NCI-H460 (cell line): ENCODE measurements at places on chromosomes 16 and 17.
A peak's percentile ranks its signal among the peaks of the same experiment; 100 is the strongest.

GRCh38 chr17:30332057-30332542 lies 1.8 kb downstream of the TMIGD1 start:
- no peak for DNase-seq

DNA sequence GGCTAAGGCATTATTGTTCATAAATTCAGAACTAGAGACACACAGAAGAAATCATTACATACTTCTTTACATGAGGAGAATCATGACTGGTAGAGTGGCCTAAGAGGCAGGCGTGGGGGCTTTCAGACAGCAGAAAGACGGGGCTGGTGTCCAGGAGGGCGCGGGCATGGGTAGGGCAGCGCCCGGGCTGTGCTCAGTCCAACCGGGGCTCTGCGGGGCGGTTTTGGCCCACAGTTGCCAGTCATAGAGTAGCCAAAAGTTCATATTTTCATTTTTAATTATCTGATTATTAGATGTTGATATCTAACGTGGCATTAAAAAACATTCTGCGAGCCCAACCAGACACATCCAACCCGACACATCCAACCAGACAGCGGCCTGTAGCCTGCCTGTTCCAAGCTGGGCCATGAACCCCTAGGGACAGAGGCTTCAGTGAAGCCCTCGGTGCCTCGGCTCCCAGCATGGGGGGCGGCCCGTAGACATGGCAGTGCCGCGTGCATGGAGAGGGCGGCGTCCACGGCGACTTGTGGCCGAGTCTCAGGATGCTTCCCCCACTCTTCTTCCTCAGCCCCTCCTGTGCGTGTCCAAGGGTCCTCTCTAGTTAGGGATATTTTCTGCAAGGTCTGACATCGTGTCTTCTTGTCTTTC lies 162.4 kb upstream of the CHMP6 start:
- no peak for DNase-seq

- no peak for DNase-seq
These were observed 72.8 kb upstream of the DYNLRB2 start for GRCh38 chr16:80468029-80468428.

GRCh38 chr16:769184-769784 lies 8.8 kb downstream of the MSLN start:
- no peak for DNase-seq

- no peak for DNase-seq
These were observed 193.9 kb downstream of the ZNF18 start for GRCh38 chr17:11803231-11803969.

DNA sequence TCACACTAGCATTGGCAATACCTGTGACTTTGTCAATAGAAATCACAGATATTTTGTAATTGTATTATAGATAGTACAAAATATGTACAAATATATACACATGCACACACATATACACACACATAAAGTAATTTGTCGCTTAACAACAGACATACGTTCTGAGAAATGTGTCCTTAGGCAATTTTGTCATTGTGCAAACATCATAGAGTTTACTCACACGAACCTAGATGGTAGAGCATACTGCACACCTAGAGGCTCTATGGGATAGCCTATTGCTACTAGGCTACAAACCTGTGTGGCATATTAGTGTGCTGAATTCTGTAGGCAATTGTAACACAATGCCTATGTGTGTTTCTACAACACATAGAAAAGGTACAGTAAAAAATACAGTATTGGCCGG lies 11.0 kb downstream of the UNC119 start:
- no peak for DNase-seq

DNA sequence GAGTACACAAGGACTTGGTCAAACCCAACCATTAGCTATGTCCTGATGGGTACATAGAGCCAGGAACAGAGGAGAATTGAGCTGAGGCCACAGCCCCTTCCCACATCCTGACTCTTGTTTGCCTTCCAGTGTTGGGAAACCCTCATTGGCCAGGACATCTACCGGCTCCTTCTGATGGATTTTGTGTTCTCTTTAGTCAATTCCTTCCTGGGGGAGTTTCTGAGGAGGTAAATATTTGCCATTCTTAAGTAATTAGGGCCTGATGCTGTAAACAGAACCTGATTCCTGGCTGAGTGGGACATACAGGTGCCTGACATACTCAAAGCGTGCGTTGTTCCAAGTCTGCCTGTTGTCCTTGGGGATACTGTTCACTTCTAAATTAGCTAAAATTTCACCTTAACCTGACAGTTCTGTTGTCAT lies 42.6 kb downstream of the GDE1 start:
- DNase-seq: no peak

DNA sequence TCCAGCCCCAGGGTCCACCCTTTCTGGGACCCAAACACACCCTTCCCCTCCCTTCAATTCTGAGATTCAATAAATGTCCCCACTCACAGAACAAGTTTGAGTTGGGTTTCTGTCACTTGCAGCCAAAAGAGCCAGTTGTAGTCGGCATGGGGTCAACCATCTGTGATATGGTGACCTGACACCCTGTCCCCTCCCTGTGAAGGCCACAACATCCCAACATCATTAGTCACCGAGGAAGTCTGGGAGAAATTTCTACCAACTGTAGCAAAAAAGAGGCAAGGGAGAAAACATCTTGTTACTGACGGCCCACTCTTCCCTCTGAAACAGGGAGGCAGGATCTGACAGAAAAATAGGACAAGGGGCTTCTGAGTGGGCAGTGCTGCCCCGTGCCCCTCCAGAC lies 638 bp upstream of the LYZL6 start:
- DNase-seq: no peak

DNA sequence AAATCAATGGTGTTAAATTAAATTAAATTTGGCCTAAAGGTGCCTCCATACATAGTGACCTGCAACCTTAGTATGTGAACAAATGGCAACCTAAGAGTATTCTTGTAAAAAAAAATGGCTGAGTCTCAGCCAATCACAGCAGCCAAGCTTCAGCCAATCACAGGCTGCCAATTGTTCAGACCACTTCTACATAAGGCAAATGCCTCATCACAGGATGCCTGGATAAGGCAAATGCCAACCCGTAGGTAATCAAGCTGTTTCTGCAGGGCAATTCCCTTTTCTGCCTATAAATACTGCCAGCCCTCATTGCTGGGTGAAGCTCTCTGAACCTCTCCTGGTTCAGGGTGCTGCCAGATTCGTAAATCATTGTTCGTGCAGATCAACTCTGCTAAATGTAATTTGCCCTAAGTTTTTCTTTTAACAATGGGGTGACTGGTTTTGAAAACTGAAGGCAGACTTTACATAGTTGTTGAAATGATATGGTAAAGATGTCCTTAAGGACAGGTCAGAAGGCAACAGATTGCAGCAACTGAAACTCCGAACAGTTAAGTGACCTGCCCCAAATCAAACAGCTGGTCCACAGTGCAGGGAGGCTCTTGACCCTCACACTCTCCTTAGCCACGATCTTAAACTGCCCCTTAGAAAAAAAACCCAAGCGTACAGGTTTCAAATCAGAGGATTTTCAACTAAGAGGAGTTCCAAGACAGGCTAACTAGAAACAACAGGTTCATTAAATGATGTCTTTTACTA lies 50.3 kb downstream of the N4BP1 start:
- no peak for DNase-seq

GRCh38 chr16:78209951-78210661 lies 110.7 kb downstream of the WWOX start:
- no peak for DNase-seq

- DNase-seq: no peak
These were observed at the start of gene SEC14L1 for GRCh38 chr17:77140878-77141767. TSS of gene SEC14L1 (plus strand) at chr17:77140969. CDS start at chr17:77143597, 2,628 bp downstream.

GRCh38 chr17:48128400-48128799 lies 20.8 kb downstream of the SNX11 start:
- DNase-seq: no peak

GRCh38 chr16:54051821-54052220 lies 234.8 kb downstream of the IRX3 start:
- DNase-seq: no peak

- no peak for DNase-seq
These were observed 9.5 kb downstream of the ABI3 start for GRCh38 chr17:49219987-49220386.

- peak; percentile 21 for DNase-seq
These were observed 26.2 kb downstream of the TEKT5 start for GRCh38 chr16:10668322-10669045.

DNA sequence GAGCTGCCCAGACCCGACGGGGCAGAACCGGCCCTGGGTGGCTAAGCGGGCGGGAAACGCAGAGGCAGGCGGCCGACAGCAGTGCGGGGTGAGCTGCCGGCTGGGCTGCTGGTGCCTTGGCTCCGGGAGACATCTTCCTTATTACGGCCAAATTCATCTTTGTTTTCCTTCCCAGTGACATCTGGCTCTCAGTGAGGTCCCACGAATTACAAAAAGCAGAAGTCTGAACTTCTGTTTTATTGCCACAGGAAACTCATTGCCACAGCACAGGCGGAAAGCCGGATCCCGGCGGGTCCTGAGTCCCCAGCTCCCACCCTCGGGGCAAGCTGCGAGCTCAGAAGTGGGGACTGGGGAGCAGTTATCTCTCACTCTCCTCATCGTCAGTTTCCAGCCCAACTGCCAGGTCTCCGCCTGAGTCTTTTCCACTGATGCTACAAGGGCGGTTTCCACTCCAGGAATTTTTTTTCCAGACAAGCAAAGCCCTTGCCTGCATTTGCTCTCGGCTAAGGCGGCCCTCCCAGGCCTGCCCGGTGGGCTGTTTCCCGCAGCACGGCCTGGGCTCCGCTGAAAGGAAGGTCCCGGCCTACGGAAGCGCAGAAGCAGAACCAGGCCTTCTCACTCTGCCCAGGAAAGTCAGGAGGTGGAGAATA lies 40.3 kb downstream of the CBFA2T3 start:
- no peak for DNase-seq

DNA sequence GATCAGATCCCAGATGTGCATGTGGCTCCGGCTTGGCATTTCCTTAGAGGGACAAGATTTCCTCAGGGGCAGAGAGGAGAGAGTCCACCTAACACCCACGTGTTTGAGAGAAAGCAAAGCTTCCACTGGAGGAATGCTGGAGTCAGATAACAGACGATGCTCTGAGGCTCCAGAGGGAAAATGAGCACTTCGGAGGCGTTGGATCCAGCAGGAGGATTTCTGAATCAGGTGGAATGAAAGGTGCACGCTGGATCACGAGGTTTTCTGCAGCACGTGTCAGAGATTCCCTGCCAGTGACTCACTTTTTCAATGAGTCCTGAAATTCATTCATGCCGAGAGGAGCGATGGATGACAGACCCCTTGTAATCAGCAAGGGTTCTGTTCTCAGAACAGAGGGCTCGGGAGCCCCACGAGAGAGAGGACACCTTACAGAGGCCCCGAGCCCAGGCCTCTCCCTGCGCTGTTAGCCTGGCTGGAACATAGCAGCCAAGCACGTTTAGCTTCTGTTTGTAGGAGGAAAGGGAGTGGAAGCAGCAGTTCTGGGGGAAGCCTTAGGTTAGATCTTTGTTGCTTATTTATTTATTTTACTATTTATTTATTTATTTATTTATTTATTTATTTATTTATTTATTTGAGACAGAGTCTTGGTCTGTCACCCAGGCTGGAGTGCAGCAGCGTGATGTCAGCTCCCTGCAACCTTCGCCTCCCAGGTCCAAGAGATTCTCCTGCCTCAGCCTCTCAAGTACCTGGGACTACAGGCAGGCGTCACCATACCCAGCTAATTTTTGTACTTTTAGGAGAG lies 49.3 kb upstream of the JPH3 start:
- no peak for DNase-seq

- no peak for DNase-seq
These were observed 737 bp downstream of the DHRS13 start for GRCh38 chr17:28901866-28902818.

- no peak for DNase-seq
These were observed 57.1 kb upstream of the EMP2 start for GRCh38 chr16:10637337-10638037.

DNA sequence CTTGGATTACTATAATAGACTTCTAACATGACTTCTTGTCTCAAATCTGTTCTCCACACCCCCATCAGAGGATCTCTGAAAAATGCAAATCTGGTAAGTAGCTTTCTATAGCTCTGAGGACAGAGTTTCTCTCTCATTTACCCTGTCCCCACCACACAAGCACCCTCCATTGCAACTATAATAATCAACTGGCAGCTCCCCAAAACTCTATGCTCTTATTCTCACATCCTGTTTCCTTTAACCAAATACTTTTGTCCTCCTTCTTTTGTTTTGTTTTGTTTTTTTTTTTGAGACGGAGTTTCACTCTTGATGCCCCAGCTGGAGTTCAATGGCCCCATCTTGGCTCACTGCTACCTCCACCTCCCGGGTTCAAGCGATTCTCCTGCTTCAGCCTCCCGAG lies 73.4 kb downstream of the HELZ start:
- DNase-seq: no peak

DNA sequence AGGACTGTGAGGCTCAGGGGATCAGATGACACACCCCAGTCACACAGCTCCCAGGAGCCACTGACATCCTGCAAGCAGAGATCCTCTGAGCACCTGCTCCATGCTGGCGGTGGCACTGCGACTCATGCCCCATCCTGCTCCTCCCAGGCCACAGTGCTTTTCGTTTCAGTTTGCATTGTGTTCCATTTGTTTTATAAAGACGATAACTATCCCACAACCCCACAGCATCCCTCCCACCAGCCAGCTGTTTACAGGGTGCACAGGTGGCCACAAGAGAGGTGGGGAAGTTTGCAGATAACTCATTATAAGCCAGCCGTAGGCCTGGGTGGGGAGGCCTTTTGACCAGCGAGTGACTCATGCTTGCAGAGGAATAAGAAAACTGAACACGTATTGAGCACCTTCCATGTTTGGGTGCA lies 28.2 kb downstream of the BCO1 start:
- DNase-seq: no peak
